ENCODE measurements at places on chromosomes 4 and X. TPM values are rescaled to one million over a fixed set of nuclear protein-coding genes. Genes with fewer than 3 reads are reported as not detected.

DNA sequence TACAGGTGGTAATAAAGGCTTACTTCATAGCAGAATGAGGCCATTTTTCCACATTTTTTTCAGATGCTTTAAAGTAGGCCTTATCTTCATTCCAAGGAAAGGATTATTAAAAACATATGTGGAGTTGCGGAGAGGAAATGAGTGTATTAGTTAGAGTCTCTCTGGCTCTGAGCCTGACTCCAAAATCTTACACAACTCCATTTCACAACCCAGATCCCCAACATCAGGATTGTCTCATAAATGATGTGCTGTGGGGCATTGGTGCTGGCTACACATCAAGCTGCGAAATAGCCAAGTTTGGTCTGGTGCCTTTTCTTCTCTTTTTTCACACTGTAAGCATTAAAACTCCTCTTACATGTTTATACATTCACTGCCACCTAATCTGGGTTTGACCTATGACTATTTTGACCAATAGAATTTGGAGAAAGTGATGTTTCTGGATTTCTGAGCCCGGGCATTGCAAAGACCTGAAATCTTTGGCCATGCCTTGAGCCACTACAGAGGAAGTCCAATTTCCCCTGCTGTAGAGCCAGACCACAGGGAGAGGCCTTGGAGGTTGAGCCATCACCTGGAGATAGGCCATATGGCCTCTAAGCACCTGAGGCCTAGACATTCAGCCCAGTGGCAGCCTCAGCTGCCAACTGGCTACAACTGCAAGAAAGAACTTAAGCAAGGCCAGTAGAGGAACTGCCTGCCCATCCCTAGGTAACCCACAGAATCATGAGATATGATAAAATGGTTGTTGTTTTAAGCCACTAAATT lies 16.7 kb upstream of the SOD3 start:
- DNase-seq: no peak

DNA sequence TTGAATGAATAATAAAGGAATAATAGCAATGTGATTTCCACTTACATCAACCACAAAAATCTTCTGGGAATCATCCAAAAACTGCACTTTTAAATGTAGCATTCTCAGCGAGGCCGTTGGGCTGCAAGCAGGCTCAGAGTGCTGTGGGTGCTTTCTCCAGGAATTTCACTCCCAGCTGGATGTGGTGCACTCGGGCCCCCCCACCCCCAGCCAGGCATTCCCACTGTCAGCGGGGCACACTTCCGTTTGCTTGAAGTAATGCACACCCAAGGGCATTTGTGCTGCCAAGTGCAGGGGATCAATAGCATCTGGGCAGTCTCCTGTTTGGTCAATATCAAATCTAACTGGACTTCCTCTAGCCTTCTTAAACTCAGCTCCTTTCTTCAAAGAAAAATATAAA lies at the start of gene FRMD7:
TSS of gene FRMD7 (minus strand) at position 278 of the 400 bp plus-strand sequence. CDS start at position 102, 176 bp downstream.
- no peak for DNase-seq

DNA sequence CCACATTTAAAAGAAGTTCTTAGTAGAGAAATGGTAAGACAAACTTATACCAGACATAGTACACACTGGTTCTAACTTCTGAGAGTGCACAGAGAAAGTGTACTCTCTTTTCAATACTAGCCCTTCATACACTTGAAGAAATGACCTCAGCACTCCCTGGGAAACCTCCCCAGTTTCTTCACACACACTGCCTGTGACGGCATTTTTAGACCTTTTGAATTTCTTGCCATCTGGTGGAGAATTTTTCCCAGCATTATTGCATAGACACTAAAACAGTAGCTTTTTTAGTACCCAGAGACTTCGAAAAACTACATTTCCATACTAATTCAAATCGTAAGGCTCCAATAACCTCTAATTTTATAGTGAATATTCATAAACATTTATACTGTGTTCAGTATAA lies 341.6 kb upstream of the MAOA start:
- DNase-seq: no peak

DNA sequence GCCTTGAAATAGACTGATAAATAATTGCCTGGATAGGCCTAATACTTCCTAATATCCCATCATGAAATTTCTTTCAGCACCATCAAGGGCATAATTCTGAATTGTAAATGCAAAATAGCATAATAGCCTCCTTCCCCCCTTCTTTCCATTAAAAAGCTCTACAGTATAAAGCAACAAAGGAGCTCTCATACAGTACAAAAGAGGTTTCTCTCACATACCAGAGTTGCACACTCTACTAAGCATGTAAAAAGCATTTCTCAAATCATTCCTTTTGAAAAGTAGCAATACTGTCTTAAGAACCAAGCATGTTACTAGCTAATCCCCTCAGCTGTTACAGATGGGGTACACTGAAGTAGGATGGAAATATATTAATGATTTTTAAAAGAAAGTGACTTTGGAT lies 509.0 kb downstream of the KLHL13 start:
- DNase-seq: no peak

DNA sequence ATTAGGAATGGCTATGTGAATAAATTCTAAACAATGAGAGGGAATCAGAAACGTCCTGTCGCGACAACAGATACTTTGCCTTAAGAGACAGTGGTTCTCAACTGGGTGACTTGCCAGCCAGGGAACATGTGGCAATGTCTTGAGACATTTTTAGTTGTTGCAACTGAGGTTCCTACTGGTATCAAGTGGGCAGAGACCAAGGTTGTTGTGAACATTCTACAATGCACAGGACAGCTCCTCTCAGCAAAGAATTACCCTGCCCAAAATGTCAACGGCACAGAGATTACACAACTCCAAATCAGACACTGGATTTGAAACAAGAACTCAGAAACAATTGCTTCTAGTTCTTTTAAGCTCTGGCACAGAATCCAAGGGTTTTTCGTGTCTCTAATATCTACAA lies 128.6 kb downstream of the ARHGAP6 start:
- no peak for DNase-seq

DNA sequence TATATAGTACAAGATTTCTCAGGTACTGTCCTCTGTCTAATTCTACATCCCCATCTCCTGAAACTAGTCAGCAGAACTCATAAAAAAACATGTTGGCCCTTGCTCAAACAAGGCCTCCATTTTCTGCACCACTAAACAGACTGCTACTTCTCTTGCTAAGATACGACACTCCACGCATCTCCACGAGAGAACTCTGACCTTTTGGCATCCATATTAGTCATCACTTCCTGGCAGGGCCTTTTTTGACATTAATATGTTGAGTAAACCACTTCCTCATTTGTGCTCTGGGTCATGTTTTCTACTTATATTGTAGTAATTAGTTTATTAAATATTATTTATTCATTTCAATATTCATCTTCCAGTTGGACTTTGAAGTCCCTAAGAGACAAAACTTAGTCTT lies 65.6 kb downstream of the DCAF8L1 start:
- no peak for DNase-seq

DNA sequence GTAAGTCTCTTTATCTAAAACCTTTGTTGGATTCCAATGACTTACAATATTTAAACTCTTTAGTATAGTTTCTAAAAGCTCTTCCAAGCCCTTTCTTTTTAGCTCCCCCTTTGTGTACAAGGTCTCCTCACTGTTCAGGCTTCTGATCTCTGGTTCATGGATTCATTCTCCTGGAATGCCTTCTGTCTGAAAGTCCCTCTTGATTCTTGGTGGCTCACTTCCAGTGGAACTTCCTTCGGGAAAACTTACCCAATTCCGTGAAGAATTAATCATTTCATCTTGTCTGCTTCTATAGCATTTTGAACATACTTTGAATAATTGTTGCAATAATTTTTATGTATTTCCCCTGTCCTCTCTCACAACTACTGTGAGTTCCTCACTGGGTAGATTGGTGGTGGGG lies 3.6 kb downstream of the ARHGAP24 start:
- DNase-seq: no peak

DNA sequence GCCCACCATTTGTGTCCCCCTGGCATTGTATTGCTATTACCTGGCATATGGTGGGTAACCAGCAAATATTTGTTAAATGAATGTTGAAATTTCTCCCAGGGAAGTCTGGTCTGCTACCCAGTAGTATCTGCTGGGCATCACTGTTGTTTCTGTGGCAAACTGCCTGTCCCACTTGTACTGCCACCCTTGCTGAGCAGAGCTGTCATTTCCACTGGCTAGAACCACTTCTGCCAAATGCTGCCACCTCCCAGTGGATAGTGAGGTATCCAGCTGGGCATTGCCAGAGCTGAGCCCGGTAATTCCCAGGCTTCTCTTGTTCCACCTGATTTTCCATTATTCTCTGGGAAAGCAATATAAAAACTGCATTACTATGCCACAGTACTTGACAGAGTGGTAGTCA lies 186.7 kb upstream of the NOCT start:
- no peak for DNase-seq

- no peak for DNase-seq
Measured at GRCh38 chrX:138794246-138794645, 82.7 kb upstream of the FGF13 start.

DNA sequence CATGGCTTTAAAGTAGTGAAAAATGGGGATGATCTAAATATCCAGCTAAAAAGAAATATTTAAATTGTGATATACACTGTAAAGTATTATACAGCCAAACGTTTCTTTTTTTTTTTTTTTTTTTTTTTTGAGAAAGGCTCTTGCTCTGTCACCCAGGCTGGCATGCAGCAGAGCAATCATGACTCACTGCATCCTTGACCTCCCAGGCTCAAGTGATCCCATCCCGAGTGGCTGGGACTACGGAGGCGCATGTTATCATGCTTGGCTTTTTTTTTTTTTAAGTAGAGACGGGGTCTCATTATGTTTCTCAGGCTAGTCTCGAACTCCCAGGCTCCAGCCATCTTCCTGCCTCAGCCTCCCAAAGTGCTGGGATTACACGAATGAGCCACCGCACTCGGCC lies 17.1 kb downstream of the SMIM14 start:
- DNase-seq: peak; percentile 55

- no peak for DNase-seq
Measured at GRCh38 chr4:8362483-8362882, 78.0 kb downstream of the ACOX3 start.

- DNase-seq: no peak
Measured at GRCh38 chrX:109707720-109708119, 25.3 kb downstream of the ACSL4 start.

GRCh38 chr4:1053080-1053661 lies 41.7 kb downstream of the FGFRL1 start:
- DNase-seq: no peak

DNA sequence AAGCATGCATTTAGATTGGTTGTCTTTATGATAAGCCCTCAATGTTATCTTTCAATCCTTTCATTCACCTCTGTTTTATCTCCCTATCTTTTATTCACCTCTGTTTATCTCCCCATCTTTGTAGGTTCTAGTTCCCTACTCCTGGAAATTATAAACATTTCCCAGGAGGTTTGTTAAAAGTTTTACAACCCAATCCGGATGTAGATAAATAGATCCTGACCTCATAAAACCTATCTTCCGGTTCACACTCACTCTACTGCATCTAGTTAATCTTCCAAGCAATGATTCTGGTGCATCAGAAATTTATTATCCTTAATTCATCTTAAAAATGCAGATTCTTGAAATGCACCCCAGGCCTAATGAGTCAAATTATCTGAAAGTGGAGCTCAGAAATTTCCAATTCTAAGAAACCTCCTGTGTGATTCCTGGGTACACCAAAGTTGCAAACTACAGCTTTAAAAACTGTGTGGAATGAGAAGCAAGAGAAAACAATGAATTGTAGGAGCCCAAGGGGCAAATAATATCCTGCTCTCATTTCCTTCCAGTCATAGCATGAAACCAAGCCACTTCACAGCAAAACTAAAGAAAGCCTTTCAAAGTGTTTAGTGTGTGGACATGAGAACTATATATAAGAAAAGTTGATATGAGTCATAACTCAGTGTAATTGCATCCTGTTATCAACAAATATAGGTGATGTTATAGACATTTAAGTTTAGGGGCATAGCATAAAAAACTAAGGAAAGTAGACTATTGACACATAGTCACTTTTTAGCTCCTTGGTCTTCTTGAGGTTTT lies 51.1 kb upstream of the UGT8 start:
- DNase-seq: no peak

GRCh38 chrX:10230222-10230621 lies 73.4 kb downstream of the CLCN4 start:
- no peak for DNase-seq

GRCh38 chr4:95255396-95256107 lies 293.2 kb downstream of the UNC5C start:
- no peak for DNase-seq

DNA sequence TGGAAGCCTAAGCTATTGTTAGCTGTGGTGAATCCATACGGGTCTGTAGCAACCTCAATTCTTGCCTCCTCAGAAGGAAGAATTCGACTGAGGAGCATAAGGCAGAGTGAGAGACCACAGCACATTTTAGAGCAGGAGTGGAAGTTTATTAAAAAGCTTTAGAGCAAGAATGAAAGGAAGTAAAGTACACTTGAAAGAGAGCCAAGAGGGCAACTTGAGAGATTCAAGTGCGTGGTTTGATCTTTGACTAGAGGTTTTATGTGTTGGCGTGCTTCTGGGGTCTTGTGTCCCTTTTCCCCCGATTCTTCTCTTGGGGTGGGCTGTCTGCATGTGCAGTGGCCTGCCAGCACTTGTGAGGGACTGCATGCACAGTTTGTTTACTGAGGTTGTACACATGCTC lies 880.6 kb upstream of the INTU start:
- no peak for DNase-seq

DNA sequence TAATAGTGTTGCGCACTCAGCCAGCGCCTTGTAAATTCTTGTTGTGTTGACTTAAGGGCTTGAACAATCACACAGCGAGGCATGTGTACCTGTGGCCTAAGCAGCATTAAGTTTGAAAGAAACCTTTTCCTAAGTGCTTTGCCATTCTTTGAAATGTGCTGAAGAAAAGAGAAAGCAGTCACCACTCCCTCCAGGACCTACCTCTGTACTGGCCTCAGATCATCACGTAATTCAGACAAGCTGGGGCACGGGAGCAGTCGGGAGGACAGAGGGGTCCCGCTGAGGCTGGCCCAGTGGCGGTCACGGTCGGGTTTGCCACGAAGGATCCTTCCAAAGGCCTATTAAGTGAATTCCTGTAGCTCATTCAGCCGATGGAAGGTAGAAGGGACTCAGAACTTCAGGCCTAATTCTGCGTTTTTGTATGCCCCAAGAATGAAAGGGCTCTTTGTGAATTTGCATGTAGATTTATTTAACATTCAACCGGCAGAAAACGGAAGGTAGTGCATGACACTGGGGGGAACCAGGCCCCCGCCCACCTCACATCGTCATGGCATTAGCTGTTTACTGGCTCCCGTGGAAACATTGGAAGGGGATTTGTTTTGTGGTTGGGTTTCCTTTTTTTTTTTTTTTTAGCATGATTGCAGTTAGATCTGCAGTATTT lies 106.3 kb downstream of the TRAPPC11 start:
- DNase-seq: no peak

GRCh38 chr4:108172753-108173598 lies 4.2 kb upstream of the LEF1 start:
- peak; percentile 53 for DNase-seq

The ADH1B gene
- 644 TPM for total RNA-seq

The GABRA4 gene
- not detected for total RNA-seq

The CT55 gene
- total RNA-seq: not detected

The CSAG1 gene
- not detected for total RNA-seq

The MMRN1 gene
- 42.6 TPM for total RNA-seq

The KLF3 gene
- total RNA-seq: 58.0 TPM

The LRAT gene
- 1.0 TPM for total RNA-seq

The MGAT4D gene
- not detected for total RNA-seq
